Stimulated activated CD4-positive, alpha-beta T cell treated with anti-CD3 and anti-CD28 coated beads, Interleukin-15, amount 100 ng/mL, for 48 hours (primary cell): ENCODE measurements at places on chromosomes 5 and 9.

- DNase-seq = no peak
These were observed 197.1 kb downstream of the CAVIN4 start for GRCh38 chr9:100774962-100775361.

DNA sequence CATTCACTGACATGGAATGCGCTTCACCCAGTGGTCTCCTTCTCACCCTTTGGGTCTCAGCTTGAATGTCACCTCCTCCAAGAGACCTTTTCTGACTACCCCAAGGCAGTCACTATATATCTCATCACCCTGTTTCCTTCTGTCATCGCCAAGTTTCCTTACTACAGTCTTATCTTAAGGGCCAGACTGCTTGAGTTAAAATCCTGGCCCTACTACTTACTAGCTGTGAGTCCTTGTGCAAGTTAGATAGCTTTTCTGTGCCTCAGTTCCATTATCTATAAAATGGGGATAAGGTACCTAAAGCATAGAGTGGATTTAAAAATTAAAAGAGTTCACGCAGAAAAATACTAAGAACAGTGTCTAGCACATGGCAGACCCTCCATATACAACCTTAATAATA, 132.4 kb downstream of the GABBR2 start:
- no peak for DNase-seq

DNA sequence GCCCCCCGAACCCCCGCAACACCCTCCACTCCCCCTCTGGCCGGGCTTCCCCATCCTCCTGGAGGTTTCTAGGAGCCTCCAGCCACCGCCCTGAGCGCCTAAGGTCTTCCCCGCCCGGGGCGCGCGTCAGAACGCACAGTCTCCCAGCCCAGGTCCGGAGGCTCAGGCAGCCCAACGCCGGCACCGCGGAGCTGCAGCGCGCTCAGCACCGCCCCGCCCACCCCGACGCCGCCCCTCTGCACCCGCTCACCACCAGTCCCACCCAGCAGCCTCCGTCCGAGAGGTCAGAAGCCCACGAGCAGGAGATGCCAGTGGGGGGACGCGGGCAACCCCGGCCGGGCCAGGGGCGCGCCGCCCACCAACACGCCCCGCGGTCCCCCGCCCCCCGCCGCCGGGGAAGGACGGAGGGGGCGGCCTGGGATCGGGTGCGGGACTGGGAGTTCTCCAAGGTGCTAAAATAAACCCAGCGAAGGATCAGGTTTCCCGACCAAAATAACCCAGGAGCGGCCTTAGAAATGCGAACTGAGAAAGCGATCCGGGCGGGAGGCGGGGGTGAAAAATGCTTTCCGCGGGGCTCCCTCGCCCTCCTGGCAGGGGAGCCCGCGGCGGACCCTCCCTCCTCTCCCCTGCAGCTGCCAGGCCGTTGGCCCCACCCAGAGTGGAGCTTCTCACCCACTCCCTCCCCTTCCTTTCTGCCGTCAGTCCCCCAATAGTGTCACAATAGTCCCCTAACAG, 6.5 kb upstream of the FAM78A start:
- no peak for DNase-seq

DNA sequence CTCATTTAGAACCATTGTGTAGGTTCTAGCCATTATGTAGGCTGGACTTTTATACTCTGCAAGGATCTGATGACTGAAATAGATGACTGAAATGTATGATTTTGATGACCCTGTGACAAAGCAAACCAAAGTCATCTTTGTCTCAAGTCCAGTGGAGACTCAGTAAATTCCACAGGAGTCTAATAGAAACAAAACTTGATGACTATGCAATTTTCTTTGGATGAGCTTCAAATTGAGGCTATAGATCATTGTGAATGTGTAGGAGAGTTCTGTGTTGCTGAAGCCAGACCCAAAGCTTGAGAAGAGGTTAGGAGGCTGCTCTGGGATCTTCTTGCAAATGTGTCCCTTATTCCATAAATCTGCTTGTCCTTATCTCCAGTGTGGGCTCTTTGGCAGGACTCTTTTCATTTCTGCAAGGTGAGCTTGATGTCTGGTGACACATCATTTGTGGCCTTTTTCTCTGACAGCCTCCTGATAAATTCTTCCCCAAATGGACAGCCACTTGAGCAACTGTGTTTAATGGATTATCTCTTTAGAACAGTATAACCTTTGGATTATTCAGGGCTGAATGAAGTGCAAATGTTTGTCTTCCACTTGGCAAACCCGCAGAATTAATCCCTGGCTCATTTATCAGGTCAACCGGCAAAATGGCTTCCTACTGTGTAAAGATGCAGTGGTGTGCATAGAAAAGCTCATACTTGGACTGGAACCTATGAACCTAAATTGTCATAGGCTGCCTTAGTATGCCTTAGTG, 235.1 kb upstream of the ANKH start:
- no peak for DNase-seq

- no peak for DNase-seq
These were observed 2.0 kb upstream of the MTX3 start for GRCh38 chr5:79992891-79993657.

DNA sequence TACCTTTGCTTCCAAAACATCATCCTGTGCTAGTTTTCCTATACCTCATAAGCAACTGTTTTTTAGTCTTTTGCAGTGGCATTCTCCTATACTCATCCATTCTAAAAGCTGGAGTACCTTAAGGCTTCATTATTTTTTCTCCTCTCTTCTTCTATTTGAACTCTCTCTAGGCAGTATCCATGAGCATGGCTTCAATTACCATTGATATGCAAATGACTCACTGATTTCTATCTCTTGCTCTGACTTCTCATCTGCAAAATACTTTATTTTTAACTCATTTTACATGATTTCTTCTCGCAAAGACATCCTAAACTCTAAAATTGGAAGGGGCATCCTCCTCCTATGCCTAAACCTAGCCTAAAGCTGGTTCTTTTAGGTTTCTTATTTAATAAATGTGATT, 365.1 kb upstream of the NUDT12 start:
- no peak for DNase-seq

GRCh38 chr9:88738709-88739108, 203.7 kb downstream of the NXNL2 start:
- DNase-seq = no peak

- DNase-seq = peak; percentile 38
These were observed 861 bp downstream of the UBQLN1 start for GRCh38 chr9:83706676-83707517.

- no peak for DNase-seq
These were observed 1534.3 kb downstream of the MAT2B start for GRCh38 chr5:165039748-165040147.

DNA sequence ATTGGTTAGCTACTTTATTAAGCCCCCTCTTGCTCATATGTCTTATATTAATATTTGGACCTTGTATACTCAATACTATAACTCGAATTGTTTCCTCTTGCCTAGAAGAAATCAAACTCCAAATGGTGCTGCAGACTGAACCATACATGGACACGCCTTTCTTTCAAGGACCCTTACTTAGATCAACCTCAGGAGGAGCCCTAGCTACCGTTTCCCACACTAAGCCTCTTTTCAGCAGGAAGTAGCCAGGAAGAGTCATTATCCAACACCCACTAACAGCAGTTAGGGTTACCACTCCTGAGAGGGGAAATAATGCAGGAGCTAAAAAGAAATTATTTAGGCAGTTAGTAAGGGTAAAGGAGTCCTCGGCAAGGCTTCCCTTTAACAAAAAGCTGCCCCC, 243.8 kb upstream of the PUM3 start:
- DNase-seq = no peak

DNA sequence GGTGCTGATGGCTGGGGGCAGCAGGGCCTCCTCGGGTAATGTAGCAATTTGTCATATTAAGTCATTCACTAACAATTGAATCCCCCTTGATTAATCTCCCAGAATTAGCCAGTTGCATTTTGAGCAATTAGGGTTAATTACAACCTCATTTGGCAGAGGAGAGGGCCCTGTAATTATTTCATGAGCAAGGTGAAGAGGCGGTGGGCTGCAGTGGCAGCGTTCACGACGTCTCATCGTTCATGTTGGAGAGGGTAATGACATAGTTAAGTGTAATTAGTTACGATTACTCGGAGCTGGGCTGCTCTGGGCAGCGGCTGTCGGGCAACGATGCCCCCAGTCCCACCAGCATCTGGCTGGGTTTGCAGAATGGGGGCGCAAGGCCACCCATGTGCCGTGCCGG, 46.0 kb downstream of the NEK6 start:
- DNase-seq = no peak

GRCh38 chr5:53915120-53915519, 354.7 kb downstream of the NDUFS4 start:
- DNase-seq = no peak

DNA sequence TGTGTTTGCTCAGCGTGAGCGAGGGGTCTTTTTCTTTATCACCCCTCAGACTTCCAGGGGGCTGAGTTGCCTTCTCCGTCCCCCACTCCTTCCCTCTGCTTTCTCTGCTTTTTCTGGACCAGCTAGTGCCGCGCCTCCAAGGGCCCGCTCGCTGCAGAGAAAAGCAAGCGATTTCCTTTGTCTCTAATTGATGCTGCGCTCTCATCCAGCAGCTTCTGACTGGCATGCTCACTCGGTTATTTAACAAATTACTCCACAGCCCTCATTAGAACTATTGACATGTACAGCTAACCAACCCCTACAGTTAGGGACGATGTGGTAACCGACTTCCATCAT, 288.0 kb downstream of the ELAVL2 start:
- DNase-seq = no peak

- DNase-seq = peak; percentile 24
These were observed 50.1 kb upstream of the SMAD5 start for GRCh38 chr5:136082390-136083193.

DNA sequence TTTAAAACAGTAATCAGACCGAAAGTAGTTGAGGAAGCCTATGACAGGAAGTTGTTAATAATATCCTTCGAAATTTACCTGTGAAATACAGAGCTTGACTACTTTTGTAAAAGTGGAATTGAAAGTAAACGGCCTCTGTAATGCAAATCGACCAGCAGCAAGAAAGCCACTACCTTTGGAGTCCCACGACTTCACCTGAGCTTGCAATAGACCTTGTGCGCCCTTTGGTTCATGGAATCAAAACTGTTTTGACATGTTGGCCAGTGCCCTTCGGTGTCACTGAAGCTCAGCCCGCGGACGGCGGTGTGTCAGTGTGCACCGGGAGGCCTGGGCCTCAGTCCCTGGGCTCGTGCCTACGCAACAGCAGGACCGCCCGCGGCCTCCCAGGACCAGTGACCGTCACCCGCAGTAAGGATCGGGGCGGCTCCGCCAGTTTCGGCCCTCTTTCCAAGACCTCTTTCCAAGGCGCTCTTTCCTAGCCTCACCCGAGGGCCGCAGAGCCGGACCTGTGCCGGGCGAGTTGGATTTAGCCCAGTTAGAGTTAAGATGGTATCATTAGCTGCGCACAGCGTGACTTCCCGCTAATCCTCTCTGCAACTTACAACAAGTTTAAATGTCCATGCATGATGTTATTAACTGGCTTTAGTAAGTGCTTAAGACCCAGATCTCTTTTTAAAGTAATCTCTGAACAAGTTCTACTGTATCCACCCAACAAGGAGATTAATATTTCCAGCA, 223.3 kb downstream of the MEF2C start:
- no peak for DNase-seq

- DNase-seq = no peak
These were observed 101.0 kb downstream of the USP20 start for GRCh38 chr9:129936222-129936621.

GRCh38 chr5:131751506-131751905, 45.3 kb downstream of the FNIP1 start:
- no peak for DNase-seq

- no peak for DNase-seq
These were observed 369.2 kb upstream of the MPDZ start for GRCh38 chr9:13648676-13649075.

DNA sequence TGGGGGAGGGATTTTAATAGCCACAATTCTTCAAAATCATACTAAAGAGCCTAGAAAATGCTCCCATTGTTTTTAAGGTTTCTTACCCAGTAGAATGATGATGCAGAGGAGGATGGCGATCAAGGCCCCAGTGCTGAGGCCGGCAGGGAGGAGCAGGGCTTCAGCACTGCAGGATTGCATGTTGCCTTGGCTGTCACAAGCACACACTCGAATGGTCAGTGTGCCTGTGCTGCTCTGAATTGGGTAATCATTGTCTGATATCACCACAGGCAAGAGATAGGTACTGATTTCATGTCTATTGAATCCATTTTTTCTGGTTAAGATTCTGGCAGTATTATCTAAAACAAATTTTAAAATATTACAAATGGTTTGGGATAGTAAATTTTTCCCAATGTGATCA, 153.3 kb downstream of the CDH10 start:
- no peak for DNase-seq

DNA sequence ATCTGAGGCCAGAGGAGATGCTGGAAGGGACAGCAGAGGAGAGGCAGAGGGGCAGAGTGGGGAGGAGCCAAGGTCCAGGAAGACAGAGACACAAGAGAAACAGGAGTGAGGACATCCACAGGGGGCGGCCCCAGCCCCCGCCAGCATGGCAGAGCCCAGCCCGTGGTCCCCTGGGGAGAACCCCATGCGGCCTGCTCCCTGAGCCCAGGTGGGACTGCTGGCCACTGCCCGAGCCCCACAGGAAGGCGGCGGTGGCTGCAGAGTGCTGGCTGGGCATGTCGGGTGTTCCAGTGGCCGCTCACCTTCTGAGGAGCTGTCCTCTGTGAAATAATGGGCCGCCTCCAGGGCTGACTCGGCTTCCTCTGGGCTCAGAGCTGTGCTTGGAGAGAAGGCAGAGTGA, 8.9 kb upstream of the MRNIP start:
- no peak for DNase-seq

DNA sequence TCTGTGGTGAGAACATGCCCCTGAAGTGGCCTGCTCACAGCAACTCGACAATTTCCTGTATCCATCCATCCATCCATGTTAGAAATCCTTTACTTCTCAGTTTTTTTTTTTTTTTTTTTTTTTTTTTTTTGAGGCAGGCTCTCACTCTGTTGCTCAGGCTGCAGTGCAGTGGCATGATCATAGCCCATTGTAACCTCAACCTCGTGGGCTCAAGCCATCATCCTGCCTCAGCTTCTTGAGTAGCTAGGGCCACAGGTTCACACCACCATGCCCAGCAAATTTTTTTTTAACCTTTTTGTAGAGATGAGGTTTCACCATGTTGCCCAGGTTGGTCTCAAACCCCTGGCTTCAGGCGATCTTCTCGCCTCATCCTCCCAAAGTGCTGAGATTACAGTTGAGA, 259.1 kb downstream of the ARHGAP26 start:
- DNase-seq = no peak

DNA sequence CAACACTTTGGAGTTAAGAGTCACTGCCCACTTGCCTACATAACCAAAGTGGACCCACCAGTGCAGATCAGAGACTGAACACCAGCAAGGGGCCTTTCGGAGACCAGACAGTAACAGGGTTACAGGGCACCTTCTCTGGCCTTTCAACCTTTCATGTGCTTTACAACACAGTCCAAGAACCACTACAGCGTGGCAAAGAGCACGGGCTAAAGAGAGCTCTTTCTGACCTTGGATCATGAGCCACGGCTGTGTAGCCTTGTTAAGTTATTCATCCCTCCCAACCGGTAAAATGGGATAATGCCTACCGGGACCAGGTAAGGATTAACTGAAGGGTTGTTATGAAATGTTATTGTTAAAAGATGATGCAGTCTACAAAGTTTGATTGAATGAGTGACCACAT, 75.0 kb downstream of the TLE1 start:
- DNase-seq = no peak

GRCh38 chr5:41763081-41763480, 107.1 kb downstream of the OXCT1 start:
- no peak for DNase-seq

- DNase-seq = no peak
These were observed 4.0 kb downstream of the GADD45G start for GRCh38 chr9:89608641-89609335.
